Iris pigment epithelial cell (primary cell): ENCODE measurements at places on chromosomes 4 and X.

DNA sequence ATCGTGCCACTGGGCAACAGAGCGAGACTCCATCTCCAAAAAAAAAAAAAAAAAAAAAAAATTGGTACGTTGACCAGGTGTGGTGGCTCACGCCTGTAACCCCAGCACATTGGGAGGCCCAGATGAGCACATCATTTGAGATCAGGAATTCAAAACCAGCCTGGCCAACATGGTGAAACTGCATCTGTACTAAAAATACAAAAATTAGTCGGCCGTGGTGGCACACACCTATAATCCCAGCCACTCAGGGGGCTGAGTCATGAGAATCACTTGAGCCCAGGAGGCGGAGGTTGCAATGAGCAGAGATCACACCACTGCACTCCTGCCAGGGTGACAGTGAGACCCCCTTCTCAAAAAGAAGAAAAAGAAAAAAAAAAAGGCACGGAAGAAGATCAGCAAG lies 24.5 kb downstream of the RBMX start:
- DNase-seq = no peak

- peak; percentile 64 for DNase-seq
Measured at GRCh38 chr4:164212134-164212533, 541.8 kb upstream of the SMIM31 start.

DNA sequence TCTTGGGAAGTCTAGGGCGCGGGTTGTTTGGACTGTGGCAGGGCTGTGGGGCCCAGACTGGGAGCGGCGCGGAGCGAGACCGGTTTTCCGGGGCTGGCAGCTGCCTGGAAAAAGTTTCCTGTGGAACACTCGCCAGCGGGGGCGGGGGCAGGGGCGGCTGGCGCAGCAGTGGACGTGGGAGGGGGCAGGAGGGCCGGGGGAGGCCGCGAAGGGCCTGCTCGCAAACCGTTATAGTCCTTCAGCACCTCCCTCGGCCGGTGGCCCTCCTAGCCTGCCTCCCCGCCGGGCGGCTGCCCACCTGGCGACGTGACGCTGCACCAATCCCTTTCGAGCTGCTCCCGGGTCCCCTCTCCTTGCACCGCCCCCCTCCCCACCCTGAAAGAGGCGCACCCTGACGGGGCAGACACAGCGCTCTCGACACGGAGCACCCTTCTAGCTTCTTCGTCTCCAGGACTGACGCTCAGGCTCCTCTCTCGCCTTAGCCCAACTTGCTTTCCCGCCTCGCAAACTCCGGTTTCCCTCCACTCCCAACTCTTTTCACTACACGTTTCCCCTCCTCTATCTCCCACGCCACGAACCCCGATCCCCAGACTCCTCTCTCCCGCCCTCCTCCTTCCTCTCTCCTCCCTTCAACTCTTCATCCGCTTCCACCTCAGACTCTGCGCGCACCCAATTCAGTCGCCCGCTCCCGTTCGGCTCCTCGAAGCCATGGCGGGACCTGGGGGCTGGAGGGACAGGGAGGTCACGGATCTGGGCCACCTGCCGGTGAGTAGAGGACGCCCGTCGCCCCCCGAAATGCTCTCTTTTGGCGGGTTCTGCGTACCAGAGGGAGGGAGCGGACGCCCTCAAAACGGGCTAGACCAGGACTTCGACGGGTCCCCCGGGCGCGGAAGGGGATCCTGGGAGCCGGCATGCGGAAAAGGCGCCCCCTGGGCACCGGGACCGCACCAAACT lies at the start of gene NRK:
NRK (plus strand) TSS at position 402 of the 954 bp plus-strand sequence; CDS start at position 709, 307 bp downstream.
- DNase-seq = peak; percentile 39

GRCh38 chr4:84501202-84501503 lies 2.1 kb upstream of the NKX6-1 start:
- no peak for DNase-seq

GRCh38 chrX:11589641-11590040 lies 76.1 kb downstream of the ARHGAP6 start:
- DNase-seq = no peak

- DNase-seq = no peak
Measured at GRCh38 chr4:80387390-80388283, 52.1 kb downstream of the CFAP299 start.

DNA sequence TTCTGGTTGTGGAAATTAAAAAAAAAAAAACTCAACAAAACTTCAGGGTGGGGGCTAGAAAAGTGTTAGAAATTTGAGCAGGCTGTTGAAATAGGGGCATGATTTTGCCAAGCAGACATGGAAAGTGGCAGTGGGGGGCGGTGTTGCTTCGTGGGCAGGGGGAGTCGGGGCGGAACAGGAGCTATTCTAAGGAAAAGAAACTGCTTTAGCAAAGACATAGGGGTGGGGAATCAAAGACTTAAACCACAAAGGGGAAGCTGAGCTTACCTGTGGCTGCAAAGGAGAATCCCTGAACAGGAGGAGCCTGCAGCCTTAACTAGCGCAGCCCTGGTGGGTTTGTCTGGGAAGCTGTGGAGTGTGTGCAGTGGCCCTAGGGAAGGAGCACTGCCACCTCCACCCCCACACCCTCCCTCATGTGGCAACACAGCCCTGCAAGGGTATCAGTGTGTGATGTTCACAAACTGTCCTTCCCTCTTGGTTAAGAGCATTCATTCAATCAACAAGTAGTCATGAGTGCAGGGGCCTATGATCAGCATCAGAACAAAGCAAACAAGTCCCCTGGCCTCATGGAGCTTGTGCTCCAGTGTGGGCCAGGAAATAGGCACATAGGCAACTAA lies 20.5 kb downstream of the SEL1L3 start:
- DNase-seq = no peak

DNA sequence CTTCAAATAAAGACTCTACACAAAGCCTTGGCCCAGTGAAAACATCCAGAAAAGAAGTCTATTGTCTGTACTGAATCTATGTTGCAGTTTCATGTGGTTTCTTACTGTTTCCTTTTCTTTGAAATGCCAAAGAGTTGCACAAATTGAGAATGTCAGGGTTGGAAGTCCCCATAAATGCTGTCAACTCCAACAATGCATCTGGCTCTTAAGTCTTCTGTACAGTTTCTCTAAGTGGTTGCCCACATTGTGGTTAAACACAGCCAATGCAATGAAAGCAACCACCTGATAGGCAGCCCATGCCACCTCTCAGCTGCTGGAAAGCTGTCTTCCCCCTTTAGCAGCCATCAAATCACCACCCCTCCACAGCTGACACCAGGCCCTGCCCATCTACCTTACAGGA lies 67.2 kb upstream of the C1GALT1C1 start:
- DNase-seq = no peak

- DNase-seq = no peak
Measured at GRCh38 chrX:135923353-135923752, 29.8 kb downstream of the SAGE1 start.

GRCh38 chr4:75848891-75849290 lies 53.4 kb downstream of the PPEF2 start:
- DNase-seq = peak; percentile 77

- DNase-seq = no peak
Measured at GRCh38 chr4:54764476-54764875, 106.7 kb downstream of the KIT start.

- DNase-seq = no peak
Measured at GRCh38 chr4:120354381-120354780, 287.7 kb upstream of the MAD2L1 start.

DNA sequence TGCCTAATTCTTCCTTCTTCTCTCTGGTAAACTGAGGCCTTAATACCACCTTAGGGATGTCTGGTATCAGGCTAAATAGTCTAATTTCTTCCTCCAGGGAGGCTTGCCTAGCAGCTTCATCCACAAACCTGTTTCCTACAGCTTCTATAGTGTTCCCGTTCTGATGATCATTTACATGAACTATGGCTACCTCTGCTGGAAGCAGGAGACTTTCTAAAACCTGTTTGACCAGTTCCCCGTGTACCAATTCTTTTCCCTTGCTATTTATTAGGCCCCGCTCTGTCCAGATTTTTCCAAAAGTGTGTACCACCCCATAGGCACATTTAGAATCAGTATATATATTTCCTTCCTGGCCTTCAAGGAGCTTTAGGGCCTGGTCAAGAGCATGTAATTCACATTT lies 5.8 kb upstream of the USP38 start:
- DNase-seq = no peak

GRCh38 chr4:93184053-93184452 lies 644.5 kb upstream of the ATOH1 start:
- DNase-seq = no peak

DNA sequence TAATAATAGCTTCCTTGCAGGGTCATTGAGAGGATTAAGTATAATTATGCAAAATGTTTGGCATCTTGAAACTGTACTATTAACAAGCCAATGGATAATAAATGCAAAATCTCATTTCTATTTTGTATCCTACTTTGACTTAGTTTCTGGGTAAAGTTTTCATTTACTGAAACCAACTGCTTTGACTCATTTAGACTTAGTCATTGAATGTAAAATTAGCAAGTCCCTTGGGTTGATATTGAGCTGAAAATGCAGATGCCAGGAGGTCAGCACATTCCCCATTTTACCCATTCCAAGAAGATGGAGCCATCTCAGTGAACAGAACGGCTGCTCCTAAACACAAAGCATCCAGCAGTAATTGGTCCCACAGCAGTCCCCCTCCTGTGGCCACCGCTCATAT lies 74.7 kb upstream of the GATB start:
- no peak for DNase-seq

GRCh38 chrX:139023531-139023930 lies 312.0 kb upstream of the FGF13 start:
- no peak for DNase-seq

DNA sequence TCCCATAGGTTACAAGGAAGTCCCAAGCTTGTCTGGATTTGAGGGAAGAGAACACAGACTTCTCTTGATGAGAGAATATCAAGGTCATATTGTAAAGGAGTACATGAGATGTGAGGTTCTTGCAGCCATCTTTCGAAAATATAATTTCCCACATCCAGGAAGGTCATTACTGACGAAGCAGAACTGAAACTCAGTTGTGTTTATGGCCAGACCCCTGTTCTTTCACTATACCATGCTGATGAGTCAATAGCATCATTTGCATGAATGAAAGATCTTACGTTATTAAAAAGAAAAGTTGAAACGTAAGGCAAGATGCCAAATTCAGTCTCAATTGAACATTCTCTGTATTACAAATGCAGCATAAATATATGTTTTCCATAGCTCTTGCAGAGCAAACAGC lies 14.2 kb upstream of the CCDC149 start:
- no peak for DNase-seq

DNA sequence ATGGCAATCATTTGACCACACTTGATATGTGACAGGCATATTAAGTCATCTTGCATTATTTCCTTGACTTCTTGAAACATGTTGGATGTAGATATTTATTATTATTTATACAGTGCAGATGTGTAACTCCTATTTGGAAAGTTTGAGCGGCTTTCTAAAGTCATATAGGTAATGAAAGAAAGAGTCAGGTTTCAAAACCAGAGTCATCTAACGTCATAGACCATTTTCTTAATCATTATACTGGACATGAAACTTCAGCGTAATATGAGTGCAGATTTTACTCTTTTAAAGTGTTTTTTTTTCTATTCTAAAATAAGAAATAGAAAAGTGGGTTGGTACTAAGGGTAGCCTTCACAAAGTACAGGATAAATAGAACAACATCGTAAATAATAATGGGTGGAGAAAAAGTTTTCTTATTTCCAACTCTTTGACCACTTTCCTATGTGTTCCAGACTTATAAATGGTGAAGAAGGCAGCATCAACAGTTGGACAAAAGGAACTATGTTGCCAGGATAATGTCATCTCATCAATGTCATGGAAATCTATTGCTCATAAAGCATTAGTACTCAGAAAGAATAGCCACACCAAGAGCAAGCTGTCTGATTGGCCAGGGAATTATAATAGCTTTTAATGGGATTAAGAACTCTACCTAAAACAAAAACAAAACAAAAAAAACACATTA lies 108.0 kb upstream of the PCDH18 start:
- DNase-seq = no peak

- peak; percentile 77 for DNase-seq
Measured at GRCh38 chrX:107135049-107135964, 16.7 kb upstream of the RBM41 start.

DNA sequence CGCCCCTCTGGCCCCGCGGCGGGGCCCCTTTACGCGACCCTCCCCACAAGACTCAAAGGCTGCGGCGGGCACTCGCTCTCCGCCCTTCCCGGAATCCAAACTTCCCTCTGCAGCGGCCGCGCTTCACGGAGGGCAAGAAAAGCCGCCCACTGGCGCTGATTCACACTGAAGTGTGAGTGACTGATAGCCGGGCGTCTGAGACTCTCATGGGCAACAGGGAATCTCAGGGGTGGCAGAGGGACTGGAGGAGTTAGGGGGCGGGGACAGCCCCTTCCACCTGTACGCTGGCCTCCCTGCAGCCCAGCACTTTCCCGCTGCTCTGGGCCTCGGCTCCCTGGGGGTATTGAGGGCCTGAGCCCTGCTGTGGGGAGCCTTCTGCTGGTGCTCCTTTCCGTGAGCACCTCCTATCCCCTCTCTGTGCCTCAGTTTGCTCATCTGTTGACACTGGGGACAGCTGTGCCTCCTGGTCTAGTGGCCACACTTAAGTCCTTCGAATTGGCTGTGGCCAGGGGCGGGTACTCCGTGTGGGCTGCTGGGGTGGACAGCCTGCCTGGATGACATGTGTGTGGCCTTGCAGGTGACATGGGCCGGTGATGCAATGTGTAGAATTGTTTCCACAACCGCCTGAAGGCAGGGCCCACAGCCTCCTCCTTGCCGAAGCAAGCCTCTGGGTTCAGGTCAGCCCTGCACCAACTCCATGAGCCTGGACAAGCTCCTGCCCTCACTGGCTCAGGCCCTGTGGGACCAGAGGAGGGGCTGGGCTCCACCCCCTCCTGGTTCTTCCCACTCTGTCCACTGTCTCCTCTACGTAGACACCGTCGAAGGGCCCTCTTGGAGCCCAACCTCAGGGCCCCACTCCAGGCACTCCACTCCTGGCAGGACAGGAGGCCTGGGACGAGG lies 951 bp downstream of the SH3BP2 start:
- peak; percentile 53 for DNase-seq

GRCh38 chr4:108881190-108881589 lies 118.3 kb upstream of the ETNPPL start:
- peak; percentile 77 for DNase-seq

GRCh38 chrX:720250-720649 lies 89.7 kb downstream of the SHOX start:
- no peak for DNase-seq

- no peak for DNase-seq
Measured at GRCh38 chr4:75069493-75070074, 136.7 kb downstream of the PARM1 start.

DNA sequence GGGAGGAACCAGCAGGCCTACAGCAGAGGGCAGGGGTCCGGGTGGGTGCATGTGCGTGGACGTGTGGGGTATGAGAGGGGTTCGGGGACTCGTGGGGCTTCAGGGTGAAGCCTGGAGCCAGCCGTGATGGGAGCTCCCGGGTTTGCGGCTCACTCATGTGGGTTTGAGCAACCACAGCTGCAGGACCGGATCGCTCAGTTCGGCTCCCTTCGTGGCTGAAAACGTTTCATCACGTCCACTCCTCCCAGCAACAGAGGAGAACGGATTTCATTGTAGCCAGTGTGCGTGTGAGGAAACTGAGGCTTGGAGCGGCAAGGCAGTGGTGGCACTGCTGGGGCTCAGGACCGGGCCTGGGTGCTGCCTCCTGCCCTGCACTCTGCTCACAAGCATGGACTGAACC lies 10.6 kb downstream of the BGN start:
- DNase-seq = no peak

GRCh38 chr4:28082686-28083390 lies 1222.2 kb downstream of the STIM2 start:
- DNase-seq = peak; percentile 5
